ENCODE measurements at places on chromosomes 12 and 14. TPM values are rescaled to one million over a fixed set of nuclear protein-coding genes. Genes with fewer than 3 reads are reported as not detected.

The P2RX2 gene
- total RNA-seq = 0.55 TPM

The TSPAN19 gene
- total RNA-seq = not detected

DNA sequence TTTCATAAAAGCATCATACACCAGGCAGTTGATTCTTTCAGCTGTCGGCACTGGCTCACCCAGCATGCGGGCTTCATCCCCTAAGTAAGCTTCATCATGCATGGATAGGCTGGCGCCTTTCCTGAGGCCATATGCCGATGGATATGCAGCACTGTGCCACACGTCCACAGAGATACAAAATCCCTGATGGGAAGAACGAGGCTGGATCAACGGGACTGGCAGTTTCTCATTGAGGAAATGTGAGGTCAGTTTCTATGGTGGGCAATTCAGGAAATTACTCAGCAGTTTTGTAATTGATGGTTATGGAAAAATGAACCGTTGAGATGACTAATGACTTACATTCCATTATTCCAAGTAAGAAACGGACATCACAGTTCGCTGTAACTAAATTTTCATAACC lies 453.8 kb downstream of the TMEM121 start:
- DNase-seq = no peak
- H3K36me3 ChIP-seq = no peaks in the 10 kb centered on the region
- H3K4me3 ChIP-seq = no peak overlapping the region
- no peaks in the 10 kb centered on the region for H3K27me3 ChIP-seq
- no peak overlapping the region for H3K27ac ChIP-seq
- no peaks in the 10 kb centered on the region for H3K4me1 ChIP-seq

DNA sequence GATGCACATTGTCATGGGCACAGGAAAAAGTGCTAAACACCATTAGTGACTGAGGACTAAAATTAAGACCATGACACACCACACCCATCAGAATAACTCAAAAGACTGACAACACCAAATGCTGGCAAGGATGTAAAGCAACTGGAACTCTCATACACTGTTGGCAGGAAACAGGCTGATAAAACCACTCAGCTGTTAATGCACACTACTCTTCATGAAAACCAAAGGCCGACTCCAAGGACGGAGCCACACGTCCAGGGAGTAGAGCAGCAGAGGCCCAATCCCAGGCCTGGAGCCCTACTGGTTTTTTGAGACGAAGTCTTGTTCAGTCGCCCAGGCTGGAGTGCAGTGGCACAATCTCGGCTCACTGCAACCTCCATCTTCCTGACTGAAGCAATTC lies 6.4 kb downstream of the RAD52 start:
- peaks cover 15% of the 10 kb centered on the region for H3K36me3 ChIP-seq
- no peak overlapping the region for H3K4me3 ChIP-seq
- no peak for DNase-seq
- H3K27ac ChIP-seq = no peak overlapping the region
- peaks cover 3% of the 10 kb centered on the region for H3K4me1 ChIP-seq
- no peaks in the 10 kb centered on the region for H3K27me3 ChIP-seq

DNA sequence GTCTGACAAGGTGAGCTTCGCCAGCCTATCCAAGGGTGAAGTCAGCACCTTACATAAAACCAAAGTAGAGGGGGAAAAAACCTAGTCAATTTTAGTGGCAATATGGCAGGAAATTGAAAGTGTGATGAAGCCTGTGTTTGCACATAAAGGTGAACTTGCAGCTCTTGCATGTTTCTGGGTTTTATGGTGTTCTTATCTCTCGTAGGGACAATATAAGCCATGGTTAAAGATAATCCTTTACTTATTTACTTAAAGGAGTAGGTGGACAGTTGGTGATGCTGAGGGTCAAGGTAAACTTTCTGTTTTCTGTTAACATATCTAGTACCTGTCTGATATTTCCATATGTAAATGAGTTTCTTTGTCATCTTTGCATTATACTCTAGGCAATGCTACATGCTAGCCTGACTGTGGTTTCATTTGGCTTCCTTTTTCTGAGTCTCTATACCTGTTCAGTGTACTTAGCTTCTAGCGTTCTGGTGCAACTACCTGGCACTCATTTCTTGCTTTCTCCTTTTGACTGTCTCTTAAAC lies 32.8 kb downstream of the CCDC91 start:
- H3K36me3 ChIP-seq = no peaks in the 10 kb centered on the region
- H3K27ac ChIP-seq = no peak overlapping the region
- no peak for DNase-seq

- H3K36me3 ChIP-seq = no peaks in the 10 kb centered on the region
- no peak overlapping the region for H3K27ac ChIP-seq
- no peaks in the 10 kb centered on the region for H3K4me1 ChIP-seq
- H3K4me3 ChIP-seq = no peak overlapping the region
- H3K27me3 ChIP-seq = no peaks in the 10 kb centered on the region
These were observed 489.6 kb upstream of the GARIN6 start for GRCh38 chr12:99157946-99158345.

Data from upper lobe of right lung (tissue), 1 donor.